ENCODE measurements at places on chromosomes 5 and 9.
A peak's percentile ranks its signal among the peaks of the same experiment; 100 is the strongest.

DNA sequence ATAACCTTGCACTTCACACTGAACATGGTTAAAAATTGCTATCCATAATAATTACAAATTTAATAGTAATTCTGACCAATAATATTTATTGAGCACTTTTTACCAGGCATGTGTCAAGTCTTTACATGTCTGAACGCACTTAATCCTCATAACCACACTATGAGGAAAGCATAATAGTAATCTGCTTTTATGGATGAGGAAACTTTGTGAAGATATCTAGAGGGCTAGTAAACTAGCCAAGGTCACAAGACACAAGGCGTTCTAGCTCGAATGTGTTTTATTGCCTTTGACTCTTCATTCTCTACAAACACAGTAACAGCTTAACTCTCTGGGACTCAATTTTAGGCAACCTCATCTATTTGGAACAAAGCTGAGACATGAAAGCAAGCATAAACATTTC lies 205.1 kb downstream of the ARHGEF28 start:
- no peak for DNase-seq

DNA sequence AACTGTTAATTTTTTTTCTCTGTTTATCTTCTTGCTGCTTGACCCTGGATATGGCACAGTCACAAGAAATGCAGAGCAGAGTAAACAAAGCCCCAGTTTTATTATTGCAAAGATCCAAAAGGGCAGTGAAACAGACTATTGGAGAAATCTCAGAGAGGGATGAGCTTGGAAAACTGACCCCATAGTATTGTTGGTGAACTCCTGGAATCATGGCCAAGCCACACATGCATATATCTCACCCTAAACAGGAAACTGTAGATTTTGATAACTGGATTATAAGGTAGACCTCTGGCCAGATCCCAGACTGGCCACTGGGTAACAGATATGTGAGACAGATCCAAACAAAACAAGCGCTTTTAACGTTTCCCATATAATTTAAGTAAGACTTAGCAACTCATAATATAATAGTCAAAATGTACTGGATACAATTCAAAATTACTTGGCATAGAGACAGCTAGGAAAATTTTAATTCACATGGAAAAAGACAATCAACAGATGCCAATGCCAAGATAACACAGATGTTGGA lies 263.5 kb upstream of the SEMA6A start:
- DNase-seq: no peak

DNA sequence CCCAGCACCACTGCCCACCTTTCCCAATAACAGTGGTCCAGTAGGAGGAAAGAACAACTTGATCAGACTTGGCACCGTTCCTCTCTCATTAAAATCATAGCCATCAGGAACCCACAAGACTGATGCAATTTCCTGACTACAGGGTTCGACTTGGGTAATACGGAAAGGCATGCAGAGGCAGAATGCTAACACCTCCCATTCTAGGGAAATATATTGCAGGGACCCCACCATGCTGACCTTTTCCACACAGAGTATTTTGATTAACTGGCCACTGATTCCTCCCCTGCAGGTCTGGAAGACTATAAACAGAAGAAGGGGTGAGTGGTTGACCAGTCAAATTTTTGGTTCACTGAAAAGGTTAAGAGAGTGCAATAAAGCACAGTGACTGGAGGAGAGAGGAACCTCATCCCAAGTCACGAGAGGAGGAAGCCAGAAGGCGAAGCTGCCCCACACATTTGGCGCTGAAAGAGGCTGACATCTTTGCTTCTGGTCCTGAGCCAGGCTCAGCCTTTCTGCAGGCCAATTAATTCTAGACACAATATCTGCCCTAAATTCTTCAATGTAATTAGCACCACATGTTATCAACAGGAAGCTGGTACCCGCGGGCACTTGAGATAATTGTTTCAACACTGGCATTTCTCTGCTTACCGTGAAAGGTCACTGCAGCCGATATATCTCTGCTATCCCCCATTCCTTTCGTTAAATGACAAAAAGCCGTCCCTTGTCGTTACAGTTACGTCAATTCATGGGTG lies 64.7 kb upstream of the SPOCK1 start:
- DNase-seq: no peak

DNA sequence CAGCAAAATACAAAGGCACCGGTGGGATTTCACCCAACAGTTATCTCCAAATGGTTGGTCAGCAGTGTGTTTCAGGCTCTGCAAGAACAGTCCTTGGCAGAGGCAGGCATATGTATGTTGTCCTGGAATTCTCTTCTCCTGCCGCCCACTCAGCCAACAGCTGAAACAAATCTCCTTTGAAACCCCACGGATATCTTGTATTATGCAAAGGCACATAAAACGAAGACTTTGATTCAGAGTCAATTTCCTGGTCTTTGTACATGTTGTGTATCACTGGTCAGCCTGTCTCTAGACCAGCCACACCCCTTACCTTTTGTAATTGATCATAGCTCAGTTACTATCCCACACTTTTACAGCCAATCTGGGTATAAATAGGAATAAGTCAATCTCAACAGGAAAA lies 29.2 kb downstream of the FREM1 start:
- no peak for DNase-seq

DNA sequence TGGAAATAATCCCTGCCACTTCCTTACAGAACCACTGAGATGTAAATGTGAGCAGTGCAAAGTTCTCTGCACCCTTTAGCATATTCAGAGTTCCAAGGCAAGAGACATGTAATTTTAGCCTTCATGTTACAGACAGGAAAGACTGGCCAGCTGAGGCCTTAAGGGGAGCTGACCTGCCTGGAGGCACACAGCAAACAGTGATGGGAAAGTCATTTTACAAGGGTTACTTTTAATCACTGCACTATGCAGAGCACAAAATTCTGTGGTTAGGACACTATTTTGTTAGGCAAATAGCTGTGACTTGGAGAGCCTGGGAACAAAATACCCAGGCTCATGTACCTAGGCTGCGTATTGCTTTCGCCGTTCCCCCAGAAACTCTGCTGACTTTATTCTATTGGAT lies 30.2 kb upstream of the TNIP1 start:
- no peak for DNase-seq

GRCh38 chr5:74919487-74919886 lies 53.3 kb upstream of the FAM169A start:
- DNase-seq: peak; percentile 48

DNA sequence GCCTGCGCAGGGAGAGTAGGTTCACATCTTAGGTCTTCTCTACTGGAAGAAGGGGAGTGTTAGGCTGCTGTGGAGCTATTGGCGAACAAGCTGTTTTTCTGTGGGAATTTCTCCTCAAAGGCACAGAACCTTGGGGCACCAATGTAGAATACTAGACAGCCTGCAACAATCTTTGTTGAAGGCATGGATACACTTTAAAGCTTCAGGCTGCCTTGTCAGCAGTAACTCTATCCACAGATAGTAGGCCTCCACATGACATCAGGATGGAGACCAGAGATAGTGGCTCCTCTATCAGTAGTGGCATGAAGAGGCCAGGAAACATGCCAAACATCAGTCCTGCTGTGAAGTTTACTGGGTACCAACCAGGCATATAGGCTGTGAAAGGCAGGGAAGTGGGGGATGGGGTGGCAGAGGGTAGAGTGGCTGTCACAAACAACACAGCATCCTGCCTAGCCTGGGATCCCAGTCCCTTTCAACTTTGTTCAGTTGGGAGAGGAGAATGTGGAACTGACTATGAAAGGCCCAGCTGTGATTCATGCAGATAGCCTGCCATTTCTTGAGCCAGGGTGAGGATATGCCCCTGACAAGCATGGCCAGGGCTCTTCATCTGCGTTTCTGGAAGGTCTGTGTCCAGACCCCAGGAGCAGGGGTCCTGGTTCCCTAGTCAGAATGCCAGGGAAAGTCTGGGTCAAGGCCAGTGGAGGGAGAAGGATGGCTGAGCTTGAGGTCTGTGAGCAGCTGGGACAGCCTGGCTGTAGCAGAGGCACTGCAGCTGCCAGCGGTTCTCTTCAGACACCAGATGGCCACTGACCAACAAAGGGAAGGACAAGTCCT lies 1.0 kb upstream of the HK3 start:
- no peak for DNase-seq

- DNase-seq: no peak
Observed at GRCh38 chr5:21704974-21705668, 1148.0 kb downstream of the CDH12 start.

DNA sequence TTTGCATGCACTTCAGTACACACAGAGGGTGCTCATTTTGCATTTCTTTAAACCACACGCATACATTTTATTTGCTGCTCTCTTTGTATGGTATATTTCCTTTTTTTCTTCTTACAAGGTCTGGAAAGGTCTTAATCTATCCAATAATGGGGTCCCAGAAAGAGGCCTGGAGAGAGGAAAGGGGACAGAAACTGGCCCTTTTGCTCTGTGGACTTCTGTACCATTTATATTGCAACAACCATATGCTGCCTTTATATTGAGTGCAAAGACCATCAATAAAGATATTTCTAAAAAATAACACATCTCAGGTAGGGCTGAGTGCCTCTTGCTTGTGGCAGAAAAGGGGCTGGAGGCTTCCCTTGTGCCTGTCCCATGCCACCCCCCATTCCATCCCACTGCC lies 15.5 kb upstream of the DPM2 start:
- DNase-seq: no peak

GRCh38 chr5:59648949-59649921 lies 244.3 kb downstream of the PDE4D start:
- no peak for DNase-seq

DNA sequence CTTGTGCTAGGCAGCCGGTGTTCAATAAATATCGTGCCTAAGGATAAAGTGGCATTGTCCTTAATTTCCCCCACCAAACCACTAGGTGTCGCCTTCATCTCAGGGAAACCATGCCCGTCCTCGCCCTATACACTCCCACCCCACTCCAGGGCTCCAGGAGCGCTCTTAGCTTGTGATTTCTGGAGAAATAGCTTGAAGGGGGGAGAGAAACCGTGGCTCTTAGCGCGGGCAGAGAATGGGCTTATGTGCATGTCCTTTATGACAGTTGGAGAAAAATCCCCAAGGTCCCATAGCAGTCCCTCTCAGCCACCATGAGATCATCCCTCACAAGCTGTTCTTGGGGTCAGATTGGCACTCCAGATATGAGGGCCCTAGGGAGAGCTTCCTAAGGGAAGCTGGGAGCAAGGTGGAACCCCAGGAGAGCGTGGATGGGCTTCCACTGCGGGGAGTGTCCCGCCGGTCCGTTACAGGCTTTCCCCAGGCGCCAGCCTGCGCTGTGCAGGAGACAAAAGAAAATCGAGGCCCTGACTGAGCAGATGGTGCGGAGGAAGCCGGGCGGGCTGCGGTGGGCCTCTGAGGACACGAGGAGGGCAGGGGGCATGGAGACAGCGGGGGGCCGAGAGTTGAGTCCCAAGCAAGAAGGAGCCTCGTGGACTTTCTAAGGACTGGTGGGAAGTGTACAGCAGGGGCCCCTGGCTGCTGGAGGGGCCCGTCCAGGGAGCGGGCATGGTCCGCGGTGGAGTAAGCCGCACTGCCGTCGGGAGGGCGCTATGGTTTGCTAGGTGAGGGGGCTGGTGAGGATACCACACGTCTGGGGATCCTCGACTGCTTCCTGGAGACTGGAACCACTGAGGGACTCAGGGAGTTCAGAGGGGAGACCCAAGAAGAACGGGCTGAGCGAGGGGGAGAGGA lies 750 bp upstream of the NPR2 start:
- peak; percentile 68 for DNase-seq

GRCh38 chr9:10144355-10144754 lies 468.4 kb downstream of the PTPRD start:
- no peak for DNase-seq

GRCh38 chr9:27653957-27654356 lies 80.7 kb upstream of the C9orf72 start:
- no peak for DNase-seq

GRCh38 chr9:72356041-72356582 lies 8.9 kb downstream of the ZFAND5 start:
- no peak for DNase-seq

DNA sequence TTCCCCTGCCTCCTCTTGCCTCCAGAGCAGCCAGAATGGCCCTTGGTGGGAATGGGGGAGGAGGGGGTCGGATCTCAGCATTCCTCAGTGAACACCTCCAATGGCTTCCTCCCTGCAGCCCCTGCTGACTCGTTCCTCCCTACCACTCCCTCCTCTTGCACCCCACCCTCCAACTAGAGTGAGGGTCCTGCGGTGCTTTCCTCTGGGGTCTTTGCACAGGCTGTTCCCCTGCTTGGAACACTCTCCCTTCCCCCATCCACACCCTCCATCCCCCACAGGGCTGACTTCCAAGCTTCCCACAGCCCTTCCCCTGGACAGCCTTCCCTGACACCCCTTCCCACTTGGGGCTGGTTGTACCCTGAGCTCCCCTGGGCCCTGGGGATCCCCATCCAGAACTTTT lies 70.4 kb upstream of the NEK6 start:
- no peak for DNase-seq

- no peak for DNase-seq
Observed at GRCh38 chr9:129949821-129950220, 93.2 kb downstream of the FNBP1 start.

DNA sequence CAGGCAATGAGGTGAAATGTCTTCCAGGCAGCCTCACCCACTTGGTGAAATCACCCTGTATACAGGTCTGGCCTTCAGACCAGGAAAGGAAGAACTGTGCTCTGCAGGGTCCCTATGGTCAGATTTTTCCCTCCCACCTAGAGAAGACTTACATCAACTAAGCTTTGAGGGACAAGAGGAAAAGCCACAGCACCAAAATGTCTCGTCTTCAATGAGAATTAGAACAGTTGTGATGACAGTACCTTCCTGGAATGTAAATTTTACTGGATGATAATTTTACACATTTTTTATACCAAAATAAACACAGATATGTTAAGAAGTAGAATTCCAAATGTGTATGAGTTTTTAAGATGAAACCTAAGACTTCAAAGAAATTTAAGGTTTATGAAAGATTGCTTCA lies 283.9 kb downstream of the SPOCK1 start:
- no peak for DNase-seq

GRCh38 chr9:88435336-88435735 lies 47.1 kb downstream of the SPIN1 start:
- no peak for DNase-seq

DNA sequence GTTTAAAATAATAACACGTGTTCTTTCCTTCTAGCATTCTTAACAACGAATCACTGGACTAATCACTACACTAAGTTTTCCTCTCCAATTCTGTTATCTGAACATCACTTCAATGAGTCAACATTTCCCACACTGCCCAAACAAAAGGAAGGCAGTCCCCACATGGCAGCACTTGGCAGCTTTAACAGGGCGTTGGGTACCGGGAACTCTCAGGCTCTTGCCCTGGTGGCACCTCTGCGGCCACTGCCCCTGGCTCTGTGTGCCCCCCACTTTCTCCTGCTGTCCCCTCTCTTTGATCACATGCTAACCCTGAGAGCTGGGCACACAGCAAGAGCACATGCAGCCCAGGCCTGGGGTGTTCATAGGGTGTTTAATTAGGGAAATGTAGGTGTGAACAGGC lies 15.7 kb downstream of the SLC6A3 start:
- DNase-seq: no peak

GRCh38 chr5:76787237-76787636 lies 31.6 kb upstream of the F2RL1 start:
- DNase-seq: no peak

DNA sequence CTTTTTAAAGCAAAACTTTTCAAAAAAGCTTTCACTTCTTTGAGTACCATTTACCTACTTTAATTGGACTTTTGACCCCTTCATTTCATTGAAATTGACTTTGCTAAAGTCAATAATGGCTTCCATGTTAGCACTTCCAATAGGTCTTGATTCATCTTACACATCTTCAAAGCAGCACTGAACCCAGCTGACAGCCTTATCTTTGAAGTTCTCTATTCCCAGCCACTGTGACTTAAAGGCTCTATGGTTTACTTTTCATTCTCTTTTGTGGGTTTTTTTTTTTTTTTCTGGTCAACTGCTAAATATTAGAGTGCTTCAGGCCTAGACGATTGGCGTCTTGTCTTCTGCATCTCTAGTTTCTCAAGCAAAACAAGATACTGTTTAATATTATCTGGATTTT lies 385.0 kb downstream of the CTNND2 start:
- no peak for DNase-seq

Data from CD4-positive, alpha-beta memory T cell (primary cell).